ENCODE measurements at places on chromosomes 6 and 20. TPM values are rescaled to one million over a fixed set of nuclear protein-coding genes. Genes with fewer than 3 reads are reported as not detected.

Gene RNF217
- total RNA-seq, result 44.2 TPM

Gene ATP5F1E
- 21.1 TPM for total RNA-seq

Gene LBP
- 0.54 TPM for total RNA-seq

Gene C20orf144
- total RNA-seq, result not detected

Gene KIF13A
- total RNA-seq, result 79.3 TPM

Gene HDGFL1
- not detected for total RNA-seq

Gene FAM83D
- total RNA-seq, result 6.6 TPM

Gene FAXC
- total RNA-seq, result 0.81 TPM

Gene CST2
- total RNA-seq, result not detected

- H3K4me1 ChIP-seq, result no peaks in the 10 kb centered on the region
- H3K27ac ChIP-seq, result no peak overlapping the region
- no peak for DNase-seq
- H3K36me3 ChIP-seq, result no peaks in the 10 kb centered on the region
- no peak overlapping the region for H3K4me3 ChIP-seq
Measured at GRCh38 chr6:120214088-120214499, 864.5 kb upstream of the MAN1A1 start.

DNA sequence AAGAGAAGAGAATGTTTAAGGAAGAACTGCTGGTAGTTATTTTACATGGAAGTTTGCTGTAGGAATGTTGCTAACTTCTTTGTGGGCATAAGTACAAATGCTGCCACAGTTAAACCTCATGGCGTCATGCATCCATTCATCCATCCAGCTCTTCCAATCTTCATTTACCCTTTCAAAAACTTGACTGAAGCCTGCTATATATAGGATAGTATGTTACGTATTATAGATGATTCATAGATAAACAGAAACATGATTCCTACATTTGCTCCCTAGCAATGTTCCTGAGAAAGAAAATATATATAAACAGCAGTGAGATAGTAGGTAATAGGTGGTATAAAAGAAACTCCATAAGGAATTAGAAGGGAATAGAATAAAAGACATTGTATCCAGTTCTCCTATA, 93.7 kb downstream of the NDUFAF5 start:
- no peaks in the 10 kb centered on the region for H3K36me3 ChIP-seq
- H3K27me3 ChIP-seq, result no peaks in the 10 kb centered on the region
- no peak overlapping the region for H3K27ac ChIP-seq

GRCh38 chr6:51112731-51113130, 294.1 kb downstream of the TFAP2B start:
- H3K27ac ChIP-seq, result no peak overlapping the region
- DNase-seq, result no peak
- no peaks in the 10 kb centered on the region for H3K36me3 ChIP-seq
- no peaks in the 10 kb centered on the region for H3K4me1 ChIP-seq
- no peak overlapping the region for H3K4me3 ChIP-seq

DNA sequence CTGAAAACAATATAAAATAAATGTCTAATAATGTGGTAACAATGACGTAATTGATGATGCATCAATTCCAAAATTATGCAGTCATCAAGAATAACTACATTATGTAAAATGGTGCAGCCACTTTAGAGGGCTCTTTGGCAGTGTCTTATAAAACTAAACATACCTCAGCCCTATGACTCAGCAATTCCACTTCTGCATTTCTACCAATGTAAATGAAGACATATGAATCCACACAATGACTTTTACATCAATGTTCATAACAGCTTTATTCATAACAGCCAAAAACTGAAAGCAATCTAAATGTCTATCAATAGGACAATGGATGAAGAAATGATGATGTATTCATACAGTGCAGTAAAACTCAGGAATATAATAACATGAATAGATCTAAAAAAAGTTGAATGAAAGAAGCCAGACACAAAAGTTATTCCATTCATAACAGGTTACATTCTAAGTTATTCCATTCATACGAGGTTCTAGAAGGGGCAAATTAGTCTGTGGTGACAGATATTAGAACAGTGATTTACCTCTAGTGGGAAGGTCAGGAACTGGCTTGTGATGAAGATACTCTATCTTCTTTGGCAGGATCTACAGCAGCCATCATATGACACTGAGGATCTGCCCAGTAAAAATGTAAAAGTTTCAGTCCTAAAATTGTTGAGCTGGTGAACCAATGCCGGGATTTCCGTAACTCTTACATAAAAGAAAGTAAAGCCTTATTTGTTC, 396.1 kb downstream of the PLCB1 start:
- H3K4me3 ChIP-seq, result no peak overlapping the region
- H3K36me3 ChIP-seq, result no peaks in the 10 kb centered on the region
- no peak overlapping the region for H3K27ac ChIP-seq
- no peaks in the 10 kb centered on the region for H3K27me3 ChIP-seq

- no peaks in the 10 kb centered on the region for H3K36me3 ChIP-seq
- no peak for DNase-seq
- no peak overlapping the region for H3K4me3 ChIP-seq
- no peak overlapping the region for H3K27ac ChIP-seq
Measured at GRCh38 chr6:114176726-114177125, 166.1 kb downstream of the HS3ST5 start.

- H3K27me3 ChIP-seq, result no peaks in the 10 kb centered on the region
- peaks cover 21% of the 10 kb centered on the region for H3K36me3 ChIP-seq
- no peak for DNase-seq
- H3K27ac ChIP-seq, result no peak overlapping the region
Measured at GRCh38 chr20:33621717-33622400, 40.3 kb upstream of the C20orf144 start.

DNA sequence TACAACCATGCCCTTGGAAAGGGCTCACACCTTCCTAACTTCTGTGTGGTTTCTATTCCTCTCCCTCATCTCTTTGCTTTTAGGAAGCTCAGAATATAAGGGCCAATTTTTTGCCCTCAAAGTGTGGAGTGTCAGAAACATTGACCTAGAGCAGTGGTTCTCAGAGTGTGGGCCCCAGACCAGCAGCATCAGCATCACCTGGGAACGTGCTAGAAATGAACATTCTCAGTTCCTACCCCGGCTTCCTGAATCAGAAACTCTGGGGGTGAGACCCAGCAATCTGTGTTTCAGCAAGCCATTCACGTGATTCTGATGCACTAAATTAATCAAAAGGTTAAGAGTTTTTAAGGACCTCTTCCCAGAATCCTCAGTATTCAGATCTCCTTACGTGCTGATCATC, 47.9 kb upstream of the IL17A start:
- H3K4me3 ChIP-seq, result no peak overlapping the region
- no peaks in the 10 kb centered on the region for H3K27me3 ChIP-seq
- H3K27ac ChIP-seq, result no peak overlapping the region
- H3K4me1 ChIP-seq, result peaks cover 15% of the 10 kb centered on the region
- no peak for DNase-seq

- H3K4me3 ChIP-seq, result no peak overlapping the region
- no peaks in the 10 kb centered on the region for H3K27me3 ChIP-seq
- no peaks in the 10 kb centered on the region for H3K36me3 ChIP-seq
- no peak for DNase-seq
- H3K4me1 ChIP-seq, result no peaks in the 10 kb centered on the region
Measured at GRCh38 chr6:113381959-113382358, 475.2 kb upstream of the MARCKS start.

DNA sequence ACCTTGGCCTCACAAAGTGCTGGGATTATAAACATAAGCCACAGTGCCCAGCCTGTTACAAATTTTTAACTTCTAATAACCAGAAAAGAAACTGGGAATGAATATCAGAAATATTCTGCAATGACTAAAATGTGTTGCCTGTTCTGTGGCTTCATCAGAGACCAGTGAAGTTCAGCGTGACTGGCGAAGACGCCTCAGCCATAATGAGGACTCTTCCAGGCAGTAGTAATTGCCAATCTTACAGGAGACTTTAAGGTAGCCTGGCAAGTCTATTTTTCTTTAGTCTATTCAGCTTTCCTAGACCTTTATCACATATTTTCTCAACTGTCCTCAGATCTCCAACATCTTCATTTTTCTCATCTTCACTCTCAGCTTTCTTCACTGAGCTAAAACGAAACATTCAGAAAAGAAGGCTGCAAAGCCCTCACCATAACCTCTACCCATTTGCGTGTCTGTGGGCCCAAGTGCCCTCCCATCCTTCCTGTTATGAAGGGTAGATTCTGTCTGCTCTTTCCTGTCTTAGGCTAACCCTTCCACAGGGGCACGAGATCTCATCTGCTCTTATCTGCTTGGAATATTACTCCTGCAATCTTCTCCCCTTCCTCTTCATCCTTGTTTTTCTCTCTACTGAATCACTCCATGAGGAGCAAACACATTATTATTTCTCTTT, 42.0 kb upstream of the OLIG3 start:
- H3K27me3 ChIP-seq, result no peaks in the 10 kb centered on the region
- H3K4me1 ChIP-seq, result no peaks in the 10 kb centered on the region
- no peak overlapping the region for H3K27ac ChIP-seq
- no peak overlapping the region for H3K4me3 ChIP-seq
- DNase-seq, result no peak

GRCh38 chr20:30168025-30168799, 1089.3 kb upstream of the DEFB115 start:
- DNase-seq, result no peak
- H3K27ac ChIP-seq, result no peak overlapping the region
- no peaks in the 10 kb centered on the region for H3K27me3 ChIP-seq
- no peak overlapping the region for H3K4me3 ChIP-seq

GRCh38 chr6:84892671-84893070, 128.3 kb upstream of the TBX18 start:
- H3K27ac ChIP-seq, result no peak overlapping the region
- no peaks in the 10 kb centered on the region for H3K27me3 ChIP-seq
- no peaks in the 10 kb centered on the region for H3K4me1 ChIP-seq
- no peaks in the 10 kb centered on the region for H3K36me3 ChIP-seq
- H3K4me3 ChIP-seq, result no peak overlapping the region
- DNase-seq, result no peak

DNA sequence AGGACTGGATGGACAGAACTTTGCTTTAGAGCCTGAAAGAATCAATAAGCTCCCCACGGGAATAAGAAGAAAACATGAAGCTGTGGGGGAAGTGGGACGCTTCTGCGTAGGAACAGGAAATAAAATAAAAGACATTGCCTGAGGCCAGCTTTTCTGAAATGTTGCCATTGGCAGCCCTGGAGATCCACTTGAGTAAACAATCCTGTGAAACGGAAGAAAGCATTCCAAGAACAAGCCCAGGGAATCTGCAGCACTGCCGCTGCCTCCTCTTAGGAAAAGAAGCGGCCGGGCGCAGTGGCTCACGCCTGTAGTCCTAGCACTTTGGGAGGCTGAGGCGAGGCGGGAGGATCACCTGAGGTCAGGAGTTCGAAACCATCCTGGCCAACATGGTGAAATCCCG, 182.3 kb upstream of the RALGAPA2 start:
- no peak overlapping the region for H3K27ac ChIP-seq
- H3K36me3 ChIP-seq, result no peaks in the 10 kb centered on the region
- no peak overlapping the region for H3K4me3 ChIP-seq
- H3K4me1 ChIP-seq, result no peaks in the 10 kb centered on the region
- DNase-seq, result no peak
- no peaks in the 10 kb centered on the region for H3K27me3 ChIP-seq

DNA sequence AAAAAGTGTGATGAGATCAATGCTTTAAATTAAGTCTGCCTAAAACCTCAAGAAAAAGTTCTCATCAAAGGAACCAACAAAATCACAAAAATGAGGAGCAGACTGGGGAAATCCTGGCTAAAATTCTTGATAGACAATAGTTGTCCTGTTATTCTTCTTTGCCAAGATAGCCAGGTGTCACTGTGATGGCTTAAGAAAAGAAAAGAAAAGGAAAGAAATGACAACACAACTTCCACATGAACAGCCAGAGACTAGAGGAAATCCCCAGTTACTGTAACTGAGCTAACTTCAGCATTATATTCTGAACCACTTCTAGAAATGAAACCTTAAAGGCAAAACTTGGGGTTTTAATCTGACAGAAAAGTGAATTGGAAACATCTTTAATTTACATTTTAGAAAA, 129.6 kb downstream of the CD24 start:
- no peak overlapping the region for H3K4me3 ChIP-seq
- DNase-seq, result no peak
- no peaks in the 10 kb centered on the region for H3K4me1 ChIP-seq
- no peaks in the 10 kb centered on the region for H3K36me3 ChIP-seq
- H3K27me3 ChIP-seq, result no peaks in the 10 kb centered on the region

DNA sequence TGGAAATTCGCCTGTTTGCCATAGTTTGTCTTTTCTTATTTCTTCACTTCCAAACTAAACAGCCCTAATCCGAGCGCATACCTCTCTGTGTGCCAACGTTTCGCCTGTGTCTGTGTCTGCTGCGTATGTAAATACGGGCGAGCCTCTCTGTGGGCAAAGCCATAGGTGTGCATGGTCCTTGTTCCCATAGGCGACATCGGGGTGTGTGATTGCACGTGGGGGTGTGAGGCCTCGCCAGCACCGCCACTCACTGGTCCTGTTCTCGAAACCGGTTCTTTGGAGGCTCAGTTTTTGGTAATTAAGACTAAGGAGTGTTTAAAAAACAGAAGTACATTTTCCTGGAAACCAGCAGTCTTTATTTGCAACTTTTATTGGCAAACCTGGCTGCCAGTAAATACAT, 6.0 kb upstream of the FOXC1 start:
- no peak for DNase-seq
- no peaks in the 10 kb centered on the region for H3K36me3 ChIP-seq
- peak overlapping the region; percentile 98 for H3K27ac ChIP-seq
- H3K4me1 ChIP-seq, result peaks cover 40% of the 10 kb centered on the region
- no peaks in the 10 kb centered on the region for H3K27me3 ChIP-seq

DNA sequence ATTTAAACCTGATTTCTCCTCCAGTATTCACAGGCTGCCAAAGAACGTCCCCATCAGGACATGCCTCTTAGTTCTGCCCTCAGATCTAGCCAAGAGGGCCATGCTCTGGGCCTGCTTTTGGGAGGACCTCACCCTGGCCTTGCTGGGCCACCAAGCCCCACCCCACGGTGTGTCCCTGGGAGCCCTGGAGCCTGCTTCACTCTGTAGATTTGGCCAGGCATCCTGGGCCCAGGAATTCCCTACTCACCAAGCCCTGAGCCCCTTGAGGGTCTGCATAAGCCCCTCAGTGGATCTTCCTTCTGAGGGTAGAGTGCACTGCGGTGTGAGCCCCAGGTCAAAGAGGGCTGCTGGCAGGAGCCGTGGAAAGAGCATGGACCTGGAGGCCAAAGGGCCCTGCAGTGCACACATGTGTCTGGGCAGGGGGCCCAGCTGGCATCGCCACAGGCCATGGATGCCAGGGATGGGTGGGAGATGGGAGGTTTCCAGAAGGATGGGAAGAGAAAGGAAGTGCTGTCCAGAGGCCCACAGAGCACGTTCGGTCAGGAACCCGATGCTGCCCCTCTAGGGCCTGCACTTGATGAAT, 98.0 kb downstream of the DACT2 start:
- H3K4me1 ChIP-seq, result peaks cover 35% of the 10 kb centered on the region
- no peaks in the 10 kb centered on the region for H3K36me3 ChIP-seq
- H3K4me3 ChIP-seq, result no peak overlapping the region
- no peak for DNase-seq

Data from thoracic aorta (tissue), 2 donors.